Kasumi-1 (cell line): ENCODE measurements at places on chromosomes 12 and 14.

DNA sequence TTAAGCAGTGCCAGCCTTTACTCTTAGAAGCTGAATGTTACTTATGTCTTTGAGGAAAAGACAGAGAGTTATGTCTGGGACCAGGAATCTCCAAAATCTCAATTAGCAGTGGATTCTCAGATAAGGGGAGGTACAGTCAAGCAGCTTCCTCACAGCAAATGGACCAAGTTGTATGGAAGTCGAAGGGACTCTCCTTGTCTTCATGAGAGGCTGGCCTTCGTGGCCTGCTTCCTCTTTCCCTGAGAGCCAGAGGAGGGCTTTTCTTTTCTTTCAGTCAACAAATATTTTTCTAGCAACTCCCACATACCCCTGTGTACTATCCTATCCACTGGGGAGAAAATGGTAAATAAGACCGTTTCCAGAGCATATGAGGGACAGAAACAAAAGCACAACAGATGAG is 6.6 kb upstream of the WNT5B start:
- no peak for DNase-seq

GRCh38 chr12:39813776-39814175 is 194.2 kb upstream of the ABCD2 start:
- DNase-seq = no peak

DNA sequence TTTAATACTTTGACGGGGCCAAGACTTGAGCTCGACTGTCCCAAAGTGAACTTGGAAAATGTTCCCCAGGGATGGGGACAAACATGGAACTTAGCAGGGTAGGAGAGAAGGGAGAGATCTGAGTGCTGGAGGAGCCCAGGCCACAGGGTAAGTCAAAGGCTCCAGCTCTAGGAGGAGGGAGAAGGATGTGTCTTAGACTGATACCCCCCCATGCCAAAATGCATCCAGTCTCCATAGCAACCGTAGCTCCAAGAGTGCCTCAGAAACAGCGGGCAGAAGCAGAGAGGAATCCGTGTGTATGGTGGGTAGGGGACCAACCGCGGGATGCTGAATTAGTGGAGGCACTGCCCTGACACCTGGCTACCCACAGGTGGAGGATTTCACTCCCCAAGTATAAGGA is 845 bp upstream of the AGAP2 start:
- no peak for DNase-seq

DNA sequence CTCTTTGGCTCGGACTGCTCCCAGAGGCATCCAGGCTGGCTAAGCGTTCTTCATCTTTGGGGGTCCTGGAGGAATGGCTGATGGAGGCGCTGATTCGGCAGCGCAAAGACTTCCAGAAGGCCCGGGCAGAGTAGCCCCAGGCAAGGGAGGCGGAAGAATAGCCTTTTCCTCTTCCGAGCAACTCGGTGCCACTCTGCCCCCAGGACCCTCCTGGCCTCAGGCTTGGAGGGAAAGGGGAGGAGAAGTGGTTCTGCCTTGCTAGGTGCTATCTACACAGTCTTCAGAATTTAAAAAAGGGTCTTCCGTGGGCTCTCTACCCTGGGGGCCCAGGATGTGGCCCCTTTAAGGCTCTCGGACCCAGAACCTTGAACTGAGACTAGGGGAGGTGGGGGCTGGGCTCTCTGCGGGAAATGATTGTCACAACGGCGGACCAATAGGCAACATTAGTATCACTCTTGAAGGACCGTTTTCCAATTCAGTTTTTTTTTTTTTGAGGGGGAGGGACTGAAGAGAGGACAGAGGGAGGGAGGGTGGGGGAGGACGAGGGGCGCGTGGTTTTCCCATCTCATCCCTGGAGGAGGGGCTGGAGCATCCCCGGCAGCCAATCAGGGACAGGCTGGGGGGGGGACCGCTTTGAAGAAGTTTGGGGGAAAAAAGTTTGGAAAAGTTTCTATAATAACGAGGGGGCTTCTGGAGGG is at the start of gene NFATC4:
NFATC4 (plus strand) TSS at position 671 of the 698 bp plus-strand sequence. CDS start 157 bp downstream, outside the sequence.
- no peak for DNase-seq

DNA sequence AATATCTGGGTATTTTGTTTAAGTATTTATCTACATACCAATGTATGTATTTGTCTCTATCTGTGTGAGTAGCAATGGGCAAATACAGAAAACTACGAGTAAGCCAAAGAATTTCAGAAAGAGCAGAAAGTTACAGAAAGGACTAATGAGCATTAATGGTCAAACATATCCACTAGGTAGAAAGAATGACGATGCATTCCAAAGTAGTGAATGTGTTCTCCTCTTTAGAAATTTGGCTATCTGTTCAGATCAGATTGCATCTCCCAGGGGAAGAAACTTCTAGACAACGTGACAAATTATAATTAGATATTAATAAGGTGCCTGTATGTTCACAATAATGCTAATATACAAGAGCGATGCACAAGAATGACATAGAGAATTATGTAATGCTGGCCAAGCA is 194.5 kb upstream of the GZMB start:
- no peak for DNase-seq

GRCh38 chr12:80708259-80708974 is 983 bp downstream of the MYF6 start:
- DNase-seq = no peak

- DNase-seq = no peak
These were observed 229.1 kb upstream of the RTL1 start for GRCh38 chr14:101132588-101132987.

DNA sequence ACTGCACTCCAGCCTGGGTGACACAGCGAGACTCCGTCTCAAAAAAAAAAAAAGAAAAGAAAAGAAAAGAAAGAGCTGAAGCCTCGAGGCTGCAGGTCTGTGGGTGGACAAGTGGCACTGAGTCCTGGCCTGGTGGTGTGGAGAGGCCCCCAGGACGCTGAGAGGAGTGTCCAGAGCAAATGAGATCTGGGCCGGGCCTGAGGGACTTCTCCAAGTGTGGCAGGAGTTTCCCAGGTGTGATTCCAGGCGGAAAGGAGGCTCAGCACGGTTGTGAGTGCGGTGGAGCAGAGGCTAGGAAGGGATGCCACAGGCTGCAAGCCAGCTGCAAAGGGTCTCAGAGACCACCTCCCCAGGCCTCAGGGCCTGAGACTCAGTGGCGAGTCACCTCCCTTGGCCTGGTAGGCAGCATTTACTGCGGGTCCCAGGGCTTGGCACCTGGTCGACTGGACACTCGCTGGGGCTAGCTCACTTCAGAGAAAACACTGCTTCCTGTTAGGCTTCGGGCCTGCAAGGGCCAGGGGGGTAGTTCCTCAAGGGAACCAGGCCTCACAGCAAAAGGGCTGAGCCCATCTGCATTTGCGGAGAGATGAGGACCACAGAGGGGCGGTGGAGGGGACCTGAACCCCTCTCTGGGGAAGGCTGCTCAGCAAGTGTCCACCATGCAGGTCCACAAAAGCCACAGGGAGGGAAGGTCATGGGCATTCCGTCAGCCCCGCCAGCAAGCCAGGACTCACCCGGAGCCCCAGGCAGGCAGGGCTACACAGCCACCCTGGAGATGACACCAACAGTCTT is 11.7 kb downstream of the TTC7B start:
- no peak for DNase-seq

DNA sequence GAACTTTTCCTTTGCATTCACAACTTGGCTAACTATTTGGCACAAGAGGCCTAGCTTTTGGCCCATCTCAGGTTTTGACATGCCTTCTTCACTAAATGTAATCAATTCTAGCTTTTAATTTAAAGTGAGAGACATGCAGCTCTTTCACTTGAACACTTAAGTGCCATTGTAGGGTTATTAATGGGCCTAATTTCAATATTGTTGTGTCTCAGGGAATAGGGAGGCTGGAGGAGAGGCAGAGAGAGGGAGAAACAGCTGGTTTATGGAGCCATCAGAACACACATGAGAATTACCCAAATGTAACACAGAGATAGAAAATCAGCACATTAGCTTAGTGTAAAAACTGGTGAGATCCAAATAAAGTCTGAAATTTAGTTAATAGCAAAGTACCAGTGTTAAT is 157.4 kb downstream of the RPAP3 start:
- DNase-seq = no peak

DNA sequence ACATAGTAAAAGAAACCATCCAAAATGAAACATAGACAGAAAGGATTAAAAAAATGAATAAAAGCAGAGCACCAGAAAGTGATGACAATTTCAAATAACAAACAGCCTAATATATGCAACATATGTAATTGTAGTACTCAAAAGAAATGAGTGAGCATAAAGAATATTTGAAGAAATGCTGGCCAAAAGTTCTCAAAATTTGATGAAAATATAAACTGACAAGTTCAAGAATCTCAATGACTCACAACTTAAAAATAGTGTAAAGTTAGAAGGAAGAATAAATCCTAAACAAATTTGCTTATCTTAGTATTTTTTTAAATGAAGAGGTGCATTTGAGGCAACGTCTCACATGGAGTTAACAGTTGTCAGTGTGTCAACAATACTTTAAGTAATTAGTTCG is 498.9 kb downstream of the SLC6A15 start:
- no peak for DNase-seq

- DNase-seq = no peak
These were observed 2.9 kb upstream of the PPP4R4 start for GRCh38 chr14:94171208-94171607.

- no peak for DNase-seq
These were observed 29.0 kb upstream of the MAX start for GRCh38 chr14:65131301-65131701.

DNA sequence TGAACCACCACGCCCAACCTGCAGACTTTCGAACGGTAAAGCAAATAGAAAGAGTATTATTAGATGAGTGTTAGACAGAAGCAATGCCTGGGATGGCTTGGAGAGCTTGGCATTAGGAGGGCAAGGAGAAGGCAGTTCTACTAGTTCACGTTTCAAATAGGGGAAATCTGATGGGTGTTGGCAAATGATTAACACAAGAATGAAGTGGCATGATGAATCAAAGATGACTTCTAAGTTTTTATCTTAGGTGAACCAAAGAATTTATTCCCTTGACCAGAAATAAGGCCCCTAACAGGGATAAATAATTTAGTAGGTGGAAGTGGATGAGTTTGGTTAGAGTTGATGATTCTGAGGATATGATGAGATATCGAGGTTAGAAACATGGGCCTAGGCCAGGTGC is 38.5 kb downstream of the DRAM1 start:
- DNase-seq = no peak

- DNase-seq = peak; percentile 63
These were observed 110.5 kb downstream of the ASCL4 start for GRCh38 chr12:107884769-107885694.

DNA sequence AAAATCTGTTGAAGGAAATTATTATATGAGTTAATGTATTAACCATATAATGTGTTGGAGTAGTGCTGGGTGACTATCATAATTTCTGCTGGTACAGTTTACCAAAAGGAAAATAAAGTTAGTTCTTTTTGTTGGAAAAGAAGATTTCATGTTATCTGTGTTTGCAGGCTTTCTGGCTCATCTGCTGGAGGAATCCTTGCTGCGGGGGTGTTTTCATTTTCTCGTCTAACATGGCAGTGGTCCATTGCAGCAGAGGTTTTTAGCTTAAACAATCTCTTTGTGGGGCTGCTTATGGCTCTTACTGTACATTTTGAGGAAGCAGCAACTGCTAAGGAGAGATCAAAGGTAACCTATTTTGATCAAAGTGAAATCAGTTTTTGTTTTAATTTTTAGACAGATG is 24.1 kb downstream of the TMEM260 start:
- no peak for DNase-seq

DNA sequence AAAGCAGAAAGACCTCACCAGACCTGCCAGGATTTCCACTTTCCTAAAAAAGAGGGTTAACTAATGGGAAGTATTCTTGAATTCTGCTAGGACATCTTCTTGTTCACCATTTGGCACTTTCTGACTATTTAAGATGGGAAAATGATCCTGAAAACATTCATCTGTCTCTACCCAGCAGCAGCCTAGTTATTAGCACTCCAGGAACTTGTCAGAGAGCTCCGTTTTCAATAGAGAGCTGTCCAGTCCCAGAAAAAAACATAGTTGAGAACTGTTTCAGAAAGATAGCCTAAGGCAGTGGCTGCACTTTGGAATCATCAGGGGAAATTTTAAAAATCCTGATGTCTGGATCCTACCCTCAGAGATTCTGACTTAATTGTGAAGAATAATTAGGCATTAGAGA is 22.1 kb upstream of the CEP83 start:
- DNase-seq = no peak

GRCh38 chr14:65320661-65321308 is 91.7 kb upstream of the FUT8 start:
- DNase-seq = no peak

DNA sequence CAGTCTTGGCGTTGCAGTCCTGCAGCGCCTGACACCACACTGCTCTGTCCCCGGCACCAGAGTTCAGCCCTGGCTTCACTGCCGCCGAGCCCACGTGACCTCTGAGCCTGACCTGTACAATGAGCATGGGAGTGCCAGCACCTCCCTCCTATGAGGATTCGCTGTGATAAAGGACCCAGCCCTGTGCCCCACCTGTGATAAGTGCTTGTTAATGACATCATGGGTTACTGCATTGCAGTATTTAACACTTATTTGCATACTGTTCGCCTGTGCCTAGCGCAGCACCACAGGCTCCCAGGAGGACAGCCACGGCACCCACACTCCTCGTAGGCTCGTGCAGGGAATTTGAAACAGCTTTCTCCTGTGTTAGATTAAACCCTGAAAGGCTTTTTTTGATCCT is 118.2 kb upstream of the GSC start:
- DNase-seq = no peak

DNA sequence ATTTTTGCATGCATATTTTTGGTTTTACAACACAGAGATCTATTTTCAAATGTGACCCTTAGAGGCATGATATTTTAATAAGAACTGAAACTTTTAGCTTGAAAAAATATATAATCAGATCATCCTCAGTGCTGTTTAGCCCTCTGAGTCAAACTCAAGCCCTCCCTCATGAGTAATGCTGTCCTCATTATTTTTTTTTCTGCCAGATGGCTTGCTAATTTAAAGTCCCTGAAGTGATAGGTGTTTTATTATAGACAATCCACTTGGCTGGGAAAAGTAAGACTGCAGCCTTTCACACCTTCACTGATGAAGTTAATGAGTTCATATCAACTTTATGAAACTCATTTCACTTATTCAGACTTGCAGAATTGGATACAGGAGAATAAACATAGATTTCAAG is 227.7 kb downstream of the SLC16A7 start:
- DNase-seq = no peak

- no peak for DNase-seq
These were observed 51.7 kb upstream of the RTL1 start for GRCh38 chr14:100955201-100955600.

GRCh38 chr14:71438684-71439083 is 493.5 kb upstream of the RGS6 start:
- DNase-seq = no peak

GRCh38 chr14:91829511-91829910 is 37.8 kb downstream of the TC2N start:
- DNase-seq = no peak

- no peak for DNase-seq
These were observed 982 bp downstream of the BCL7A start for GRCh38 chr12:122022393-122023338.

DNA sequence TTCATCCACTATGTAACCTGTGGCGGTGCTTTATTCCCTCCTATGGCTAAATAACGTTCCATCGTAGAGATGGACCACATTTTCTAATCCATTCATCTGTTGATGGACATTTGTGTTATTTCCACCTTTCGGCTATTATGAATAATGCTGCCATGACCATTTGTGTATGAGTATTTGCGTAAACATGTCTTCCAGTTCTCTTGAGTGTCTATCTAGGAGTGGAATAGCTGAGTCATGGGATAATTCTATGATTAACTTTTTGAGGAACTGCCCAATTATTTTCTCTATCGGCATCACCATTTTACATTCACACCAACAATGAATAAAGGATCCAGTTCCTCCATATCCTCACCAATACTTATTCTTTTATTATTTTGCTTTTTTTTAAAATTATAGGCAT is 261.9 kb upstream of the SFSWAP start:
- DNase-seq = no peak
